ENCODE measurements at places on chromosomes 1 and 21.

- no peak for DNase-seq
Observed at GRCh38 chr1:8171751-8172464, 145.8 kb upstream of the ERRFI1 start.

DNA sequence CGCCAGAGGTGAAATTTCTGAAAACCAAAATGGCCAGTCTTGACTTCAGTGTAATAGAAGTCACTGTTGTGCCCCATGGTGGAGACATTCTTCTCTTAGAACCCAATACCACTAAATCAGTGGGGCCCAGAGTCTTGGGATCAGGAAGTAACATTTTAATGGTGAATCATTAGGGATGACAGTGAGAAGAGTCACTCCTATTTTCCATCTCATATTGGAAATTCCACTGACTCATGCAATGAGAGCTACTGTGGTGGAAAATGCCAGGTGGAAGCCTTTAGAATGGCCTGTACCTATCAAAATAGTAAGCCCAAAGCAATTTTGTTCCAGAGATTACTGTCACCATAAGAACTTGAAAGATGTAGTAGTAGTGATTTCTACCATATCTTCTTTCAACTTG lies 20.6 kb upstream of the PPM1J start:
- DNase-seq = no peak

- no peak for DNase-seq
Observed at GRCh38 chr1:204735042-204735441, 49.5 kb upstream of the LRRN2 start.

- no peak for DNase-seq
Observed at GRCh38 chr1:27883536-27883935, 11.2 kb downstream of the THEMIS2 start.

Measured in activated naive CD4-positive, alpha-beta T cell treated with Interleukin-2 at 50 U/mL for 16 hours (primary cell).